ENCODE measurements at places on chromosomes 2 and 18. TPM values are rescaled to one million over a fixed set of nuclear protein-coding genes. Genes with fewer than 3 reads are reported as not detected.

The TMEM37 gene
- total RNA-seq: not detected

The DCDC2C gene
- not detected for total RNA-seq

The SMAD2 gene
- 57.4 TPM for total RNA-seq

The SULT1C4 gene
- not detected for total RNA-seq

The CHRNG gene
- not detected for total RNA-seq

The ABCG5 gene
- not detected for total RNA-seq

The KIAA2012 gene
- total RNA-seq: 0.08 TPM

The CTLA4 gene
- total RNA-seq: 2.7 TPM

The PID1 gene
- 0.45 TPM for total RNA-seq

The DNAH6 gene
- total RNA-seq: 0.11 TPM

The ABCB11 gene
- not detected for total RNA-seq

The COLEC12 gene
- total RNA-seq: 2.4 TPM

The CAVIN2 gene
- not detected for total RNA-seq

The GAREM1 gene
- 2.2 TPM for total RNA-seq

The SRD5A2 gene
- not detected for total RNA-seq

The GALM gene
- total RNA-seq: not detected

The OLA1 gene
- total RNA-seq: 121 TPM

The FAM237A gene
- total RNA-seq: not detected

The SPATA3 gene
- total RNA-seq: not detected

The IL36RN gene
- total RNA-seq: not detected

The ALLC gene
- 0.41 TPM for total RNA-seq

The LAMA3 gene
- total RNA-seq: 0.98 TPM

The VSNL1 gene
- total RNA-seq: 3.8 TPM

The REG3A gene
- not detected for total RNA-seq

The CSRNP3 gene
- 0.15 TPM for total RNA-seq

The FSHR gene
- not detected for total RNA-seq

The ASPRV1 gene
- 0.61 TPM for total RNA-seq

The MYO7B gene
- 0.80 TPM for total RNA-seq

The GAL3ST2 gene
- total RNA-seq: not detected

The ERICH2 gene
- not detected for total RNA-seq

The IGFBP5 gene
- total RNA-seq: 43.6 TPM

The LHCGR gene
- not detected for total RNA-seq

The NCOA1 gene
- total RNA-seq: 5.0 TPM

Measured in A375 (cell line).